ENCODE measurements at places on chromosomes 7 and 10. TPM values are rescaled to one million over a fixed set of nuclear protein-coding genes. Genes with fewer than 3 reads are reported as not detected.

The WDR91 gene
- polyA plus RNA-seq: 49.5 TPM

The TSPAN14 gene
- polyA plus RNA-seq: 84.9 TPM

The ZCWPW1 gene
- polyA plus RNA-seq: 7.0 TPM

DNA sequence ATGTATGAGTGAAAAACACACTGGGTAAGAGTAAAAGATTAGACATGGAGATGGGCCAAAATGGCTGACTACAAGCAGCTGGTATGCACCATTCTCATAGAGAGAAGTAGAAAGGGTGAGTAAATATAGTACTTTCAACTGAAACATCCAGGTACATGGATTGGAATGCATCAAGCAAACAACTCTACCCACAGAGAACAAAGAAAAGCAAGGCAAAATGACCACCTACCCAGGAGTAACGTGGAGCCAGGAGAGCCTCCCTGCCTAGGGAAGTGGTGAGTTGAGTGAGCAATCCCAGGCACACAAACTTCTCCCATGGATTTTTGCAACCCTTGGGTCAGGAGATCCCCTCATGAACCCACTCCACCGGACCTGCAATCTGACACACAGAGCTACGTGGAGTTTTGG lies 212.8 kb downstream of the PTN start:
- no peak for DNase-seq

GRCh38 chr10:119750391-119751230 lies 24.8 kb downstream of the INPP5F start:
- DNase-seq: peak; percentile 83

GRCh38 chr7:101165075-101165957 lies at the start of gene VGF:
TSS of gene VGF (minus strand) at chr7:101165569. CDS start at chr7:101164843, 726 bp downstream.
- DNase-seq: peak; percentile 90

- no peak for DNase-seq
Measured at GRCh38 chr10:642186-642890, 47.1 kb downstream of the DIP2C start.

GRCh38 chr7:26612742-26613141 lies 251.6 kb downstream of the SKAP2 start:
- no peak for DNase-seq

GRCh38 chr7:109282726-109283125 lies 713.1 kb downstream of the DNAJB9 start:
- DNase-seq: no peak

DNA sequence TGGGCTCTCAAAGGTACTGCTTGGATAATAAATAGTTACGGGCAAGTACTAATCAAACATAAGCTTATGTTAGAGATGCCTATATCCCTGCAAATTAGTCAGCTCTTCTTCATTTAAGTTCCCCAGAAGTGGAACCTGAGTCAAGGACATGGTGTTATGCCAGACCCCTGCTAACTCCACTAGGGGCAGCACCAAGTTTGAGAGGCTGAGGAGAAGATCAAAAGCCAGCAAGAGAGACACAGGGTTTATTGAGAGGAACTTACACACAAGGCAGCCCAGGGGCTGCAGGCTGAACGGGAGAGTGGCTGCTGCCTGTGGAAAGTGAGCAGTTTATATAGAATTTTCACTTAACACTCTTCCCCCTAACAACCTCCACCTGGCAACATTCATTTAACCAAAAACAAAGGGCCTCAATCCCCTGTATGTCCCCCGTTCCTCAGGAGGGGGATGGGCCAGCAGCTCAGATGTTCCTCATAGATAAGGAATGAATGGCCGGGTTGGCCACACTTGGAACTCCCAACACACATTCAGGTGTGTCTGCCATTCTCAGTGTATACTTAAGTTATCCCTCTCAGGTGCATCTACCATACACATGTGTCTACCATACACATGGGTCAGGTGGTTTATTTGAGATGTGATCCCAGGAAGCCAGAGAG lies 62.6 kb upstream of the GHITM start:
- DNase-seq: no peak
